ENCODE measurements at places on chromosomes 13 and 19.

GRCh38 chr13:25839371-25839770, 212.4 kb downstream of the SHISA2 start:
- H3K4me3 ChIP-seq: no peak overlapping the region
- H3K27ac ChIP-seq: no peak overlapping the region
- no peaks in the 10 kb centered on the region for H3K4me1 ChIP-seq

- no peaks in the 10 kb centered on the region for H3K27me3 ChIP-seq
- H3K36me3 ChIP-seq: peaks cover 28% of the 10 kb centered on the region
- H3K27ac ChIP-seq: no peak overlapping the region
- DNase-seq: no peak
- no peak overlapping the region for H3K4me3 ChIP-seq
- no peaks in the 10 kb centered on the region for H3K4me1 ChIP-seq
Observed at GRCh38 chr19:55694241-55694655, 19.2 kb downstream of the EPN1 start.

- no peak overlapping the region for H3K4me3 ChIP-seq
- no peaks in the 10 kb centered on the region for H3K27me3 ChIP-seq
- no peak for DNase-seq
- peaks cover 2% of the 10 kb centered on the region for H3K4me1 ChIP-seq
- H3K36me3 ChIP-seq: no peaks in the 10 kb centered on the region
Observed at GRCh38 chr13:93290503-93290902, 63.9 kb downstream of the GPC6 start.

GRCh38 chr19:13228561-13228960, 78.3 kb downstream of the IER2 start:
- H3K4me1 ChIP-seq: no peaks in the 10 kb centered on the region
- H3K36me3 ChIP-seq: 0 out of 2 replicates have a peak, but pooled peaks cover under 1% of the 10 kb centered on the region
- no peaks in the 10 kb centered on the region for H3K27me3 ChIP-seq
- H3K4me3 ChIP-seq: no peak overlapping the region
- no peak overlapping the region for H3K27ac ChIP-seq

GRCh38 chr13:39311619-39312018, 273.4 kb downstream of the NHLRC3 start:
- no peak overlapping the region for H3K27ac ChIP-seq
- no peaks in the 10 kb centered on the region for H3K27me3 ChIP-seq
- H3K4me3 ChIP-seq: no peak overlapping the region
- no peaks in the 10 kb centered on the region for H3K4me1 ChIP-seq

GRCh38 chr19:36103842-36104552, 6.9 kb upstream of the OVOL3 start:
- H3K27ac ChIP-seq: no peak overlapping the region
- no peaks in the 10 kb centered on the region for H3K27me3 ChIP-seq
- no peaks in the 10 kb centered on the region for H3K4me1 ChIP-seq
- peaks cover 73% of the 10 kb centered on the region for H3K36me3 ChIP-seq
- DNase-seq: no peak
- no peak overlapping the region for H3K4me3 ChIP-seq

DNA sequence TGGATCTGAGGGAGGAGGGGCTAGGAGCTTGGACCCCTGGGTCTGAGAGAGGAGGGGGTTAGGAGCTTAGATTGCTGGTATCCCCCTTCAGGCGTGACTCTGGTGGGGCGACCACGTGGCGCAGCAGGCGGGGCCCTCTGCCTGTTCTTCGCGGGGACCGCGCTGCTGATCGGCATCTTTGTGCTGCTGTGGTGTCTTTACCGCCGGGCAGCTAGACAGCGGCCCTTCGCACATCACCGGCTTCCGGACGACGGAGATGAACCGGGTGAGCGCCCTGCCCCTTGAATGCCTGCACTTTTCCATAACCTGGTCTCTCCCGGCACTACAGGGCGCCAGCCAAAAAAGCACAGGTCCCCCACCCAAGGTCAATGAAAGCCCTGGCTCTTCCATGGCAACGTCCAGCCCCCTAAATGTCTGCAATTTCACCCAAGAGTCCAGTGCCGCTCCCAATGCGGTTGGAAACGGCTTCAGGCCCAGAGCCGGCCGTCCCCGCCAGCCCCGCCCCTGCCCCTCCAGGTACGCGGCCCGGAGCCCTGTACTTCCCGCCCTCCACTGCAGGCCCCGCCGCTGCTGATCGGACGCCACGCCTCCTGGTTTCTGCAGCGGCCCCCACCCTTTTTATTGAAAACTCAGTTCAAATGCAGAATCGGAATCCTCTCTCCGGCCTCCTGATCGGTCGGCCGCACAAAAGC, 2.8 kb downstream of the GFY start:
- H3K4me1 ChIP-seq: peaks cover 2% of the 10 kb centered on the region
- peak overlapping the region; percentile 86 for H3K4me3 ChIP-seq
- peak; percentile 89 for DNase-seq
- no peak overlapping the region for H3K27ac ChIP-seq
- peaks cover 11% of the 10 kb centered on the region for H3K36me3 ChIP-seq

DNA sequence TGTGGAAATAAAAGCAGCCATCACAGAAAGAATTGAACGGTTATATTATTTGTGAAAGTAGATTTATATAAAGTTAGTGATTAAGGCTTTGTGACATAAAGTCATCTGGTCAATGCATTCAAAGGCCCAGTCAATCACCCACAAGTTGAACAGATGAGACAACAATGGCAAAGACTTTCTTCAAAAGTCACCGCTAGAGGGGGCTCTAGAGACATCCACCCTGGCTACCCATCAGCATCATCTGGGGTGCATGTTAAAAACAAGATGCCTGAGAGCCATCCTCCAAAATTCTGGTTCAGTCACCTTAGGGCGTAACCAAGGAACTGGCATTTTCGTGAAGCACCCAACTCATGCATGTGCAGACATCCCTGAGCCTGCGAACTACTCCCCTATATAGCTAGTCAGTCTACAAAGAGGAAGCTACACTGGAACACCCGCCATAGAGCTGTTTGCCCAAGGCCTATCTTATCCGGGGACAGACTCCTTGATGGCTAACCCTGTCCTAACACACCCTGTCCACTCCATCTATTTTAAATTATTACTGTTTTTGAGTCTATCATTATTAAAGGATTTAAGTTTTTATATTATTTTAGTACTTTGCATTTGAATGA, 970.5 kb downstream of the UQCRFS1 start:
- H3K4me3 ChIP-seq: no peak overlapping the region
- no peak overlapping the region for H3K27ac ChIP-seq
- peak; percentile 55 for DNase-seq
- no peaks in the 10 kb centered on the region for H3K4me1 ChIP-seq

DNA sequence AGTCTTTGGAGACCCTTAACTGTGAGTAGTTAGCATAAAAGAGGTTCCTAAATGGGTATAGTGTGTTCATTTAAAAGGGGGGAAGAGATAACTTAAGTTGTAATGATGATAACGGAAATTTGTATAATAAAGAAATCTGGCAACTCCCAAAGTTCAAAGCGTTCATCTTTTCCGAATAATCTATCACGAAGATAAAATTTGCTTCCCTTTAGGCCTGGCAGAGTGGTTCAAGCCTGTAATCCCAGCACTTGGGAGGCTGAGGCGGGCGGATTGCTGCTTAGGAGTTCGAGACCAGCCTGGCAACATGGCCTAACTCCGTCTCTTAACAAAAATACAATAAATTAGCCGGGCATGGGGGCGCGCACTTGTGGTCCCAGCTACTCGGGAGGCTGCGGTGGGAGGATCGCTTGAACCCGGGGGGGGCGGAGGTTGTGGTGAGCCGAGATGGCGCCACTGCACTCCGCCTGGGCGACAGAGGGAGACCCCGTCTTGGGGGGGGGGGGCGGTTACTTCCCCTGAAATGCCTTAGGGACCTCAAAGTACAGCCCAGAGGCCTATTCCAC, 934 bp downstream of the N4BP2L2 start:
- peak overlapping the region; percentile 84 for H3K27ac ChIP-seq
- H3K4me3 ChIP-seq: peak overlapping the region; percentile 96
- no peaks in the 10 kb centered on the region for H3K4me1 ChIP-seq
- DNase-seq: peak; percentile 29

GRCh38 chr19:48613852-48614435, 932 bp downstream of the FAM83E start:
- peak overlapping the region; percentile 42 for H3K4me3 ChIP-seq
- H3K36me3 ChIP-seq: peaks cover 56% of the 10 kb centered on the region
- H3K27ac ChIP-seq: no peak overlapping the region

GRCh38 chr13:101730420-101731000, 278.0 kb downstream of the ITGBL1 start:
- H3K4me3 ChIP-seq: no peak overlapping the region
- no peaks in the 10 kb centered on the region for H3K27me3 ChIP-seq
- H3K36me3 ChIP-seq: no peaks in the 10 kb centered on the region
- no peaks in the 10 kb centered on the region for H3K4me1 ChIP-seq

DNA sequence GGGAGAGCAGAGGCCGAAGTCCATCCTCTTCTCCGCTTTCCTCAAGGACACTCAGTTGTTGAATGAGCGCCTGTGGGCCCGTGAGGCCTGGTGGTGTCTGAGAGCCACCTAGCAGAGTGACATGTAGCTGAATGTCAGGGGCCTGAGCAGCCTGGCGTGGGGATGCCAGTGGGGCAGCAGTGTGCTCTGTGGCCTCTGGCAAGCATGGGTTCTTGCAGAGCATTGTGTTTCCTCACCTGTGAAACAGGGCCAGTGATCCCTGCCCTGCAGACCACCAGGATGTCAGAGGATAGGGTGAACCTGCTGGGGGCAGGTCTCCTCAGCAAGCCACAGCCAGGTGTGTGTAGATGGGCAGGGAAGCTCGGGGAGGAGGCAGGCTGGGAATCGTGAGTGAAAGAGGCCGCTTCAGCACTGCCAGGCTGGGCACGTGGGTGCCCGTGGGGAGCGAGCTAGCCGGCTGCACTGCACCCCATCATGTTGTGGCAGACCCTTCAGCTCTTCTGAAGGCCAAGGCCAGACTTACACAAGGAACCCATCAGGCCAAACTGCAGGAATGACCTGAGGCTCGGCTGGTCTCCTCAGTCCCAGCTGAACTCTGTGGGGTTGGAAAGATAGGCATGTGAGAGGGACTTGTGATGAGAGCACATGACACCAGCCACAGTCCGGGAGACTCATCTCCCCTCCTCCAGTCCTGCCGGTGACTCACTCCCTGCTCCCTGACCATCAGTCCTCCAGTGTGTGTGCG, 5.0 kb downstream of the PPP1R37 start:
- peak overlapping the region; percentile 27 for H3K4me3 ChIP-seq
- H3K36me3 ChIP-seq: peaks cover 10% of the 10 kb centered on the region
- no peak for DNase-seq
- no peaks in the 10 kb centered on the region for H3K27me3 ChIP-seq

GRCh38 chr19:49362048-49362928, at the start of gene TEAD2:
TSS of gene TEAD2 (minus strand) at chr19:49362416. CDS start at chr19:49360075, 2,341 bp downstream.
- H3K36me3 ChIP-seq: peaks cover 23% of the 10 kb centered on the region
- no peaks in the 10 kb centered on the region for H3K27me3 ChIP-seq
- H3K27ac ChIP-seq: no peak within 1 kb of the TSS
- H3K4me3 ChIP-seq: no peak within 1 kb of the TSS

GRCh38 chr13:36817996-36818803, 822 bp upstream of the RFXAP start:
- H3K4me1 ChIP-seq: no peaks in the 10 kb centered on the region
- H3K27me3 ChIP-seq: no peaks in the 10 kb centered on the region
- H3K27ac ChIP-seq: no peak overlapping the region
- peak overlapping the region; percentile 89 for H3K4me3 ChIP-seq
- DNase-seq: no peak

DNA sequence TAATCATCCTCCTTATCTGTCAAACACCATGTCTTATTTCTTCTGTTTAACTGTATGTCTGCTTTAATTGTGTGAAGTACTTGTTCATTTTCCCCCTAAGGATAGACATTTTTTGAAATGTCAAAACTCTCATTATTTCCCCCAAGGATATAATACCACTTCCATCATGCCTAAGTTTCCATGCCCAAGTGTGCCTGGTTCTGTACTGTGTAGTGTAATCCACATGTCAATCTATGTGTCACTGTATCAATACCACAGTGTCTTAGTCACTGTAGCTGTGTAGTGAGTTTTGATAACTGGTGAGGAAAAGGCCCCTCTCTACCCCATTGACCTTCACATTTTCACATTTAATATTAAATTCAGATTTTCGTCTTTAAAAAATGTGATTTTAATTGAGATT, 1265.5 kb downstream of the PCDH9 start:
- no peak overlapping the region for H3K27ac ChIP-seq
- H3K4me1 ChIP-seq: no peaks in the 10 kb centered on the region
- no peak for DNase-seq
- no peak overlapping the region for H3K4me3 ChIP-seq
- H3K36me3 ChIP-seq: peaks cover 1% of the 10 kb centered on the region

DNA sequence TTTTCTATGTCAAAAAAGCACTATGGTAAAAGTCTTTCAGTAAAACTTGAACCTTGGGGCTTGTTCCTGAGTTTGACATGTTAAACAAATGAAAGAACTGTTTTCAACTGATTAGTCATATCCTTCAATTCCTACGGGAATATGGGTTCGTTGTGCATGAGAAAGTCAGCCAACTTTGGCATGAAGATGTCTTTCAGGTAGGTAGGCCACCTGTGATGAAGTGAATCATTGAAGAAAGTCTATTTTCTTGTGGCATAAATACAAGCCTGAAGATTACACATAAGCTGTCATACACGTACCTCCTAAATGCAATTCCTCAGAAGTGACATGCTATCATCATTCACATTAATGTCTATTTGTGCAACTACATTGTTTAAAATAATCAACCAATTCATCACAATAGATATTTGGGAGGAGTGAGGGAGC, 513.0 kb downstream of the IRS2 start:
- no peak overlapping the region for H3K4me3 ChIP-seq
- no peaks in the 10 kb centered on the region for H3K36me3 ChIP-seq
- no peak for DNase-seq
- H3K27ac ChIP-seq: no peak overlapping the region
- H3K27me3 ChIP-seq: no peaks in the 10 kb centered on the region

DNA sequence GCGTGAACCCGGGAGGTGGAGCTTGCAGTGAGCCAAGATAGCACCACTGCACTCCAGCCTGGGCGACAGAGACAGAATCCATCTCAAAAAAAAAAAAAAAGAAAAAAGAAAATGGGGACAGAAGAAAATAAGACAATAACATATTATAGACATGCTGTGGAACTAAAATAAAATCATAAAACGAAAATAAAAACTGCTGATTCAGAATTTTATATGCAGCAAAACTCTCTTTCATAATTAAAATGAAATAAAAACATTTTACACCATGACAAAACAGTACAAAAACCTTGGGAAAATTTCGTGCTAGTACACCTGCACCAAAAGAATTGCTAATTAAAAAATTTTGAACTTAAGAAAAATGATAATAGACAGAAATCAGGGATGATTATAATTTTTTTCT, 2245.1 kb downstream of the PCDH9 start:
- no peak for DNase-seq
- no peak overlapping the region for H3K4me3 ChIP-seq
- H3K4me1 ChIP-seq: no peaks in the 10 kb centered on the region
- H3K27me3 ChIP-seq: no peaks in the 10 kb centered on the region
- no peak overlapping the region for H3K27ac ChIP-seq

GRCh38 chr19:7833225-7834099, 3.4 kb downstream of the EVI5L start:
- H3K27me3 ChIP-seq: no peaks in the 10 kb centered on the region
- H3K36me3 ChIP-seq: no peaks in the 10 kb centered on the region
- no peak overlapping the region for H3K27ac ChIP-seq
- H3K4me1 ChIP-seq: no peaks in the 10 kb centered on the region
- no peak overlapping the region for H3K4me3 ChIP-seq

- H3K36me3 ChIP-seq: no peaks in the 10 kb centered on the region
- no peak overlapping the region for H3K4me3 ChIP-seq
- H3K27me3 ChIP-seq: no peaks in the 10 kb centered on the region
- H3K4me1 ChIP-seq: peaks cover 3% of the 10 kb centered on the region
Observed at GRCh38 chr13:52991344-52992020, 37.1 kb upstream of the OLFM4 start.
